ENCODE measurements at places on chromosomes 2 and 18.

- DNase-seq, result no peak
Observed at GRCh38 chr18:44423814-44424644, 256.7 kb upstream of the SETBP1 start.

DNA sequence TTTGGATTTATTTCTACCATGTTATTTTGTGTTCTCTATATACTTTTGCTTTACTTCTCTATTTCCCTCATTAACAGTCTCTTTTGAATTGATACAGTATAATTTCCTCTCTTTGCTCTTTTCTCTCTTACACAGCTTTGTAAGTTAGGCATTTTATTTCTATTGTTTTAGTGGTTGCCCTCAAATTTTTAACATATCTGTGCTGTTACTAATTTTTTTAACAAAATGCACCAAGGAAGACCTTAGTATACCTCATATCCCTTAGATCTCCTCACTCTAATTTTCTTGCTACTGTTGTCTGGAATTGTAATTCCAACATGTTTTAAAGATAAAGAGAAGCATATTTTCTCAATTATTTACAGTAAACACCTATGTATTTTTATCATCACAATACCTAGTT lies 416.8 kb upstream of the SLC14A2 start:
- DNase-seq, result no peak

GRCh38 chr2:156334496-156335478 lies 2.3 kb upstream of the NR4A2 start:
- DNase-seq, result peak; percentile 85

DNA sequence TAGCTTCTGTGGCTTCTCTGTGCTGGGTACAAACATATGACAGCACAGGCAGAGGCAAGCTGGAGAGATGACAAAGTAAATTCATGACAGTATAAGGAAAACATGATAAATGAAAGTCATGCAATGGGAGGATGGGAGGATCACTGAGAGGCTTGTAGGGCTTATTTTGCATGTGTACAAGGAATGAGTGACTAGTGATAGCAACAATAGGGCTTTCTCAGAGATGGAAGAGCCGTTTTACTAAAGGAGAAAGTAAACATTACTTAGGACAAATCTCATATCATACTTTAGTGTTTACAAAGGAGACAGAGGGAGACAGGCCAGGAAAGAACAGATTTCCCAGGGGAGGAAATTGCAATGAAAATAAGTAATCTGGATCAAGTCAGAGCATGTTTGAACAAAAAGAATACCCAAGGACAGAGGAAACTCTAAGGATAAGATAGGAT lies 82.5 kb upstream of the RBMS1 start:
- no peak for DNase-seq

DNA sequence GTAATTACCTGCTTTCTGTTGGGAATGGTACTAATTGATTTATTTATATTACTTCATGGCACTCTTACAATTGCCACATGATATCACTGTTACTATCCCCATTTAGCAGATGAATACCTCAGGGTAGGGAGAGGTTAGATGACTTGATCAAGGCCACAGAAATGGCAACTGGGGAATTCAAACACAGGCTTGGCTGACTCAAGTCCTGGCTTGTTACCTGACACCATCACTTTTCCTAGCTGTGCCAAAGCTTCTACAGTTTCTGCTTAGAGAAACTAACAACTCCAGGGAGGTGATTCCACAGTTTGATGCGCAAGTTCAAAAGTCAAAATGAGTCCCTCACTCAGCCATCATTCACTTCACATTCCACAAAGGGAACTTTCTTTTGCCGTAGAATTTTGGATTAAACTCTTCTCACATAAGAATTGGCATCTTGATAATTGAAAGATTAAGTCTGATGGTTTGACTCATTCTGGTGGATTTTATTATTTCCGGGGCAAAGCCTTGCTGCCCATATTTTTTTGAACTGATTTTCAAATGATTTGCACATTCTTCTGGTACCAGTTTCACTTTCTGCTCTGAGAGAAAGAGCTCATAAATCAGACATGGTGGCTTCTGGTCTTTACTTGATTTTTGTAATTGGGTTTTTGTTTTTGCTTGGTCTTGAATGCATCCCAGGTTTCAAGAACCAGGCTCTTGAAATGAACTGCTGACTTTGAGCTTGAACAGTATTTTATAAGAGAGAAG lies 656.8 kb downstream of the BCL11A start:
- DNase-seq, result no peak

DNA sequence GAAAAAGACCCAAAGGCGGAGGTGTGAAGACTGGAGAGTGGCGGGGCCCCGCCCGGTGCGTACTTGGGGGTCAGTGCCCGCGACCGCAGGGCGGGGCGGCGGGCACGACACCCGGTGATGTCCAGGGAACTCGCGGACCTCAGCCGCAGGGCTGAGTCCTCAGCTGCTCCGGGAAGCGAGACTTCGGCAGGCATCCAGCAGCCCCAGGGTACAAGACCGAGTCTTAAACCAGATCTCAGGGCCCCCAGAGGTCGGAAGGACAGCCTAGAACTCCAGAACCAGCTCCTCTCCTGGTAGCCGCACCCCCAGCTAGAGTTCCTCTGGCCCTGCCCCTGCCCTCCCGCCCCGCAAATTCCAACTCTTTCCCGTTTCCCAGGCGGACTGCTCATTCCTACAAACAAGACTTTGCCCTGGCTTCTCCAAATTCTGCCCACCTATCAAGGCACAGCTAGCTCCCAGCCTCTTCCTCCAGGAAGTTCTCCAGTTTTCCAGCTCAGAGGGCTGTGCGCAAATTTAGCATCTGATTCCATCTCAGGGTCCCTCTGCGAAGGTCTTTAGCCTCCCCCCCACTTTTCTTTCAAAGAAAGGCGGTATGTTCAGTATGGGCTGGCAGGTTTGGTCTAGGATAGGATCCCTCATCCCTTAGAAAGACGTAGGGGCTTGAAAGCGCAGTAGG lies 26.0 kb upstream of the NOTO start:
- no peak for DNase-seq

DNA sequence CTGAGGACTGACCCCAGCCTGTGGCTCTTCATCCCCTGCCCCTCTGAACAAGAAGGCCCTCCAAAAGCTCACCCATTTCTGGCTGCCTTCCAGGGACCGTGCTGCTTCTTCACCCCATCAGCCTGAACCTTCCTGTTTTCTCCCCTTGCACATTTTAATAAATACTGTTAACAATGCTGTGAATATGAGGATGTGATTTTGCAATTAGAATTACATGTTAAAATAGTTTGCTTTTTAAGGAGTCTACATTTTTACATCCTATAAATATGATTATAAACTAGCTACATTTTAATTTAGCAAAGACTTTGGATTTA lies 4.0 kb downstream of the SNTG2 start:
- no peak for DNase-seq

DNA sequence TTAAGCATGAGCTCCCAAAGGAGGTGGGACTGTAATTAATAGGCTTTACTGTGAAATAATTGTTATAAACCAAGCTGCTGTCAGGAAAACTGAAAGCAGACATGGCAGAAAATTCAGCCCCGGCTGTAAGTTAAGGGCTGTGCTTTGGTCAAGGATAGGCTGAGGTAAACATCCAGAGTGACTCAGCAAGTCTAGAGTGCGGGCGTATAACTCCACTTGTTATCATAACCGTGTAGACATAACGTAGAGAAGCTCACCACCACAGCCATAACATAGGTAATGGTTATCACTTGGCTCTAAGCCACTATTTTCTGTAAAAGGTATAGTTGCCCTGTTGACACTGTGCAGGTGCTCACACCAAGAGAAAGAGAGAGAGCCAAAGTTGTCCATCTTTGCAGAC lies 316.8 kb downstream of the DCDC2C start:
- no peak for DNase-seq

DNA sequence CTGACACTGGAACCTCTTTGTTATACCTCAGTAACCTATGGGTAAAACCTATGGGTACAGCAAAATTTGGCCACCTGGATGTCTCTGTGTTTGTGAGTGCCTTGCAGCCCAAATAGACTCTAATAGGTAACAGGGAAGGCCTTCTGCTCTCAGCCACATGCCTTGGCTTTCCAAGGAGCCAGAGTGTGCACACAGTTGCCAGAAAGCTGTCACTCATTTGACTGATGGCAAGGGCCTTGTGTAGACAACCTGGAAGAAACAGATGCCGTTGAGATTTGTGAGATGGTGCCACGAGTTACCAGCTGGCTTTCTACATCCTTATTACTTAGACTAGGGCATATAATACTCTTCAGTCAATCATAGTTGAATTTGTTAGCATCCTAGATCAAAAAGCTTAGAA lies 90.1 kb upstream of the RAB12 start:
- DNase-seq, result no peak

DNA sequence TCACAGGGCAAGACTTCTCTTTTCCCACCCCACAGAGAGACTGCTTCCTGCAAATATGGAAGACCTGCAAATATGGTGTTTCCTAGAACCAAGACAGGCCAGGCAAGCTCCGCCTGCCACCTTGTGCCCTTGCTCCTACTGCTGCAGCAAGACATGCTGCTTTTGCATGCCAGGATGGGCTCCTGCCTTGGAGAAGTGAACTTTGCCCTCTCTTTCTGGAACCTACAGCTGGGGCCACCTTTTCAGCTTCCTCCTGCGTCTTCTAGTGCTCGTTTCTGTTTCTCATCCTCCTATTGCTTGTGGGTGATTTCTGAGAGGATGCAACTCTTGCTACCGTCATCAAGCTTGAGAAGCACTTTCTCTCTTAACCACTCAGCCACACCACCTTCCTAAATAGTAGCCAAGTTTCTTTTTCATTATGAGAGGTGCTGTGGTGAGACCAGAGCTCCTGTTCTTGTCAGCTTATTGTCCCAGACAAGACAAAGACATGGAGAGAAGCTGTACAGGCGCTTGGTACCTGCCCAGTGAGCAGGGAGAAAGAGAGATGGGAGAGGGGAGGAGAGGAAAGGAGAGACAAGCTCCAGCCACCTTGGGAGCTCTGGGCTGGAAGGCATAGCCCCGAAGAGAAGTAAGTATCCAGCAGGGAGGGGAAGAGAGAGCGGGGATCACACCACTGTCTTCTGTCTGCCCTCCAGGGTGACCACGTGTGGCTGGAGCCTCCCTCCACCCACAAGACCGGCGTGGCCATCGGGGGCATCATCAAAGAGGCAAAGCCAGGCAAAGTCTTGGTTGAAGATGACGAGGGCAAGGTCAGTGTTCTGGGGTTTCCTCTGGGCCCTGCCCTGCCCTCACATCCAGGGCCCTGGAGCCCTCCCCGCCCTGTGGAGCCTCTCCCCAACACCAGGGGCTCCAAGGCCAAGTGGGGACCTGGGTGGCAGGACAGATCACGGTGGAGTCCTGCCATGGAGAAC lies 28.3 kb downstream of the MYO7B start:
- no peak for DNase-seq

- DNase-seq, result no peak
Observed at GRCh38 chr2:208346756-208347155, 59.8 kb upstream of the PTH2R start.

- DNase-seq, result peak; percentile 71
Observed at GRCh38 chr2:130371723-130372054, 15.8 kb downstream of the PTPN18 start.

DNA sequence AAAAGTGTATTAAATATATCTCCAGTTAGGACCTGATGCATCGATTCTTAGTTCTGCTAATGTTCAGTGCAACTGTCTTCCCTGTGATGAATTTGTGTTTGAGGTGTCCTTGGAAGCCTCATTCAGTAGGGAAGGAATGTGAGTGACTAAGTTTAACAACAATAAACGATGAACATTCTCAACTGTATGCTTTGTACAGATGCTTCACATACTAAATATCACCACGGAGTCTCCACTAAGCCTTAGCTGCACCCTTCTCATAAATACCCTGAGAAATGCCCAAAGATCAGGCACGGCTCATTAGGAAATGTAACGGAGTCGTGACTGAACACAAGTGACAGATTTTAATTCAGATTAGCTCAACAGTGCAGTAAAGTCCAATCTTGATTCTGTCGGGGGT lies 24.4 kb upstream of the AGFG1 start:
- peak; percentile 60 for DNase-seq

GRCh38 chr18:9055185-9055584 lies 47.3 kb upstream of the NDUFV2 start:
- DNase-seq, result peak; percentile 75

DNA sequence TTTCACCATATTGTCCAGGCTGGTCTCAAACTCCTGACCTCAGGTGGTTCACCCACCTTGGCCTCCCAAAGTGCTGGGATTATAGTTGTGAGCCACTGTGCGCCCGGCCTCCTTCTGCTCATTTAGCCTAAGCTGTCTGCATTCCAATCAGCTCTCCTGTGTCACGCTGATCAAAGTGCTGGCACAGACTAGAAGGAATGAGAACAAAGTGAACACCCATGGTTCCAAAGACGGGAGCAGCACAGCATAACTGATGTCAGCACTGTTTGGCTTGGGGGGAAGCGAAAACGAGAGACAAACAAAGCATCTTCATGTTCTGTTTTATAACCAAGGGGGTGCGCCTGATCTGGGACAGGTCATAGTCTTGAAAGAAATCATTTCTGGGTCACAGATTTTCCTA lies 43.3 kb downstream of the DIPK1C start:
- no peak for DNase-seq

DNA sequence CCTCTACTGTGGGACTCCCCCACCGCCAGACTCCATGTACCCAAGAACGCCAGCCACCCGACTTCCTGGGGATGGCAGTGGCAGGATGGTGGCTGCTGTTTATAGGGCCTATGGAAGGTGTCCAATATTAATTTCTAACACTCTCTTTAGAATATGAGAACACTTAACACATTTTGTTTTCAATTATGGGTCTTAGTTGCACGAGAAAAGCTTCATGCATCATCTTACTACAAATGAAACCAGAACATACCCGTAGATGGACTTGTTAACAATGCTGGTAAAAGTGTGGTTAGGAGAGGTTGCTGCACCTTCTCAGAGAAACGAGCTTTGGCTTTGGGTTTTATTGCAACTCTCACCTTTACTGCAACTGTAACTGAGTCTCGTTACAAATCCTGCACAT lies 335.6 kb upstream of the ID2 start:
- DNase-seq, result no peak

DNA sequence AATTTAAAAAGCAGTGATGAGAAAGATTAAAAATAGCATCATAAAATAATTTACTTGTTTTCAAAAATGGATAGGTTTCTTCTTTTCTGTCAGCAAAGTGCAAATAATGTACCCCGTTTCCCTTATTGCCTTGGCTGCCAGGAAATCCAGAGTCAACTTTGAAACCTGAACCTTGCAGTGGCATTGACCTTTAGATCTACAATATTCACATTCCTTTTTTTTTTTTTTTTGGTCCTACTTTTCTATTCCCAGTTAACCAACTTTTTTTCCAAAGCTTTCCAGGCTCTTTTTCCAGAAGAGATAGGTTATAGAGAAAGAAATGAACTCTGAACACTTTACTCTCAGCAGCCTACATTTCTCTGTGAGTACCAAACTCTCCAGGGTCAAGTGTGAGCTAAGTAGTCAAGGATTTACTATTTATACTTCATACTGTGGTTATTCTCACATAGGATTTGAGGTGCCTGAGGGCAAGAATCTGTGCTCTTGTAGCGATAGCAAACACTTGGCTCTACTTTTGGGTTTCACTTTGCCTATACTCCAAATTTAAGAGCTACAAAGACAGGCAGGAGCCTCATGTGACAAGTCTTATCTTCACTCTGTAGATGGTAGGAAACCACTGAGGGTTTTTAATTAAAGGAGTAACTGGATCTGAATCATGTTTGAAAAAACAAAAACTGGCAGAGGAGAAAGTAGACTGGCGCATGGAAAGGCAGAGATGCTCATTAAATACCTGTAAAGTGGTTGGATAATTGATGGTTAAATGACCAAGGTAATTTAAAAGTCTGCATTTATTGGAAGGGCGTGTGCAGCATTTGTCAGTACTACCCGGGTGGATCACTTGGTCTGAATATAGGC lies 63.2 kb upstream of the TMEM17 start:
- DNase-seq, result peak; percentile 42

GRCh38 chr2:203971251-203971650 lies 34.7 kb downstream of the ICOS start:
- DNase-seq, result no peak

- no peak for DNase-seq
Observed at GRCh38 chr2:215431290-215431689, 4.6 kb downstream of the FN1 start.
